ENCODE measurements at places on chromosomes 7 and 10. TPM values are rescaled to one million over a fixed set of nuclear protein-coding genes. Genes with fewer than 3 reads are reported as not detected.

GRCh38 chr7:18580950-18581349 is 85.4 kb downstream of the HDAC9 start:
- DNase-seq, result no peak
- no peaks in the 10 kb centered on the region for H3K4me1 ChIP-seq
- H3K27me3 ChIP-seq, result no peaks in the 10 kb centered on the region

DNA sequence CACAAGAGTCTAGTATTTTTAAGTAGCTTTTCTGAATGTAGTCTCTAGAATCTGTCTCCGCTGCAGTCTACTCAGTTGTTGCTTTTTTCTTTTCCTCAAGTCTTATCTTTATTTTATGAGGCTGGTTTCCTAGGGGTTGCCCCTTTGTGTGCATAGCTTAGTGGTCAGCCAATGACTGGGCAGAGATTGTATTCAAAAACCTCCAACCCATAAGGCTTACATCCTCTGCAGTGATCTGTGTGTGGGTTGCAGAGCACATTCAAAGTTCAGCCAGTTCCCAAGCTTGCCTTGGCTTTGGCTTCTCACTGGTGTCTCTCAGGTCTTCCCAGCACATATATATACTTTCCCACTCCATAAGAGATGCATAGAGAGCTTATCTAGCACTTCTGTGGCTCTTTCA is 160.0 kb upstream of the TCF7L2 start:
- no peaks in the 10 kb centered on the region for H3K4me1 ChIP-seq
- no peak overlapping the region for H3K27ac ChIP-seq
- no peak for DNase-seq
- no peak overlapping the region for H3K4me3 ChIP-seq

- H3K4me3 ChIP-seq, result no peak overlapping the region
- no peak for DNase-seq
- H3K27ac ChIP-seq, result no peak overlapping the region
- H3K27me3 ChIP-seq, result no peaks in the 10 kb centered on the region
- no peaks in the 10 kb centered on the region for H3K36me3 ChIP-seq
Measured at GRCh38 chr10:32204606-32205005, 142.4 kb downstream of the EPC1 start.

- H3K36me3 ChIP-seq, result no peaks in the 10 kb centered on the region
- no peak overlapping the region for H3K4me3 ChIP-seq
- no peak for DNase-seq
- H3K27me3 ChIP-seq, result no peaks in the 10 kb centered on the region
- H3K27ac ChIP-seq, result no peak overlapping the region
Measured at GRCh38 chr10:103598654-103599115, 105.2 kb downstream of the NEURL1 start.

DNA sequence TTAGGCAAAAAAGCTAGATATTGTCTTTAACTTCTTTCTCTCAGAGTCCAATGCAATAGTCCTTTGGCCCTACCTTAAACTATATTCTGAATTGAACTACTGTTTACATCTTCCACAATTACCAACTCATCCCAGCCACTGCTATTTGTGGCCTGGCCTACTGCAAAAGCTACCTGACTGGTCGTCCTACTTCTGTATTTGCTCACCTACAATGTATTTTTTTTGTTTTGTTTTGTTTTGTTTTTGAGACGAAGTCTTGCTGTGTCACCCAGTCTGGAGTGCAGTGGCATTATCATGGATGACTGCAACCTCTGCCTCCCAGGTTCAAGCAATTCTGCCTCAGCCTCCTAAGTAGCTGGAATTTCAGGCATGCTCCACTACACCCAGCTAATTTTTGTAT is 51.2 kb downstream of the ARL4A start:
- H3K4me3 ChIP-seq, result no peak overlapping the region
- H3K27me3 ChIP-seq, result no peaks in the 10 kb centered on the region
- no peaks in the 10 kb centered on the region for H3K36me3 ChIP-seq
- no peaks in the 10 kb centered on the region for H3K4me1 ChIP-seq

DNA sequence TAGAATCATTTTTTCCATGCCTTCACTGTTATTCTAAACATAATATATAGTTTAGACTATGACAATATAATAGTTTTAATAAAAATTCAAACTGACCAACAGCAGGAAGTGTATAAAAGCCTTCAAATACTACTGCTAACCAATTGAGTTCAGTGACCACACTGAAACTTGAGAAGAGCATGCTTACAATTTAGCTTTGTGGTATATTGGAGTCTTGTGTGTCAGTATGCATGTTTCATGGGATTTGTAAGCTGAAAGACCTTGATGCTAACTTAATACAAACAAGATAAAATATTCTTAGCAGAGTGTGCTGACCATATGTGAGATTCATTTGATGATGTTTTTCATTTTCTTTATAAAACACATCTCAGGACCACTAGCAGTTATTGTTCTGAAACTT is 395.5 kb downstream of the SUGCT start:
- H3K4me3 ChIP-seq, result no peak overlapping the region
- H3K36me3 ChIP-seq, result no peaks in the 10 kb centered on the region
- no peak overlapping the region for H3K27ac ChIP-seq

GRCh38 chr7:2477447-2478398 is 1.5 kb upstream of the GRIFIN start:
- peak; percentile 76 for DNase-seq
- no peak overlapping the region for H3K4me3 ChIP-seq
- H3K27me3 ChIP-seq, result no peaks in the 10 kb centered on the region
- H3K4me1 ChIP-seq, result peaks cover 11% of the 10 kb centered on the region

DNA sequence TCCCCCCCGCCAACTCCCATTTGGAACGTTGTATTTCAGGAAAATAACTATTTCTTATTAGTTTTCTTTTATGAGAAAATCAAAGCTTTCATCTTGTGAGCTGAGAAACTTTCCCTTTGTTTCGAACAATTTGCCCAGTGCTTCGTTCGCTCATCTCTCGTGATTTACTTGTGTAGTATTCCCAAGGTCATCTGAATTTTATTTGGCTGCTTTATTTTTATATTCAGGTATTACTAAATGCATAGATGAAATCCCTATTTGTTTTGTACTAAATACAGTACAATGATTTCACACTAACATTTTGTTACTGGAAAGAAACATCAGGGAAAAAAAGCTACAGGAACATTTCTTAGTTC is 12.0 kb upstream of the EBLN1 start:
- no peak for DNase-seq
- H3K27ac ChIP-seq, result peak overlapping the region; percentile 76
- H3K27me3 ChIP-seq, result no peaks in the 10 kb centered on the region

HOXA11 gene
- not detected for total RNA-seq

MUC3A gene
- total RNA-seq, result not detected
